Astrocyte of the spinal cord (primary cell): ENCODE measurements at places on chromosomes 1 and 21.

DNA sequence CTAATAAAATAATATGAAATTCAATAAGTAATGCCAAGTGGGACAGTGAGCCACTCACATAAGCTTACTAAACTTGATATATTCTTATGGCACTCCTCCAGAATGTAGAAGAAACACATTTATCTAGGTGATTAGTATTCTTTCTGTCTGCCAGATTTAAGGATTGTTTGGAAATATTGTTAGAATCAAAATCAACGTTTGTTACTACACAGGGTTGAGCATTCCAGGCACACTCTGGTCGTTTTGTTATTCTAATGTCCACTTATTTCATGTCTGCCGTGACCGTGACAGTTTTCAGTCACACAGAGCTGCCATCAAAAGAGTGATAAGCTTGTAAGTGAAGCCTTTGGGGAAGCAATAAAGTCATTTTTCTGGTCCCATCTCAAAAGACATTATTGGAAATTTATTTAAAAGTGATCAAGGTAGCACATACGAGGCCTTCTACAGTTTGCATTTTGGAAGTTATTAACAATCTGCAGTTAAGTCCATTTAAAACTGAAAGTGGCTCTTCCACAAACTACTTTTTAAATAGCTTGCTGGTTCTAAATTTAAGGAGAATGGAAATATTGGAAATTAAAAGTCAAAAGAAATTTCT lies 38.0 kb downstream of the NFIA start:
- DNase-seq, result peak; percentile 15

DNA sequence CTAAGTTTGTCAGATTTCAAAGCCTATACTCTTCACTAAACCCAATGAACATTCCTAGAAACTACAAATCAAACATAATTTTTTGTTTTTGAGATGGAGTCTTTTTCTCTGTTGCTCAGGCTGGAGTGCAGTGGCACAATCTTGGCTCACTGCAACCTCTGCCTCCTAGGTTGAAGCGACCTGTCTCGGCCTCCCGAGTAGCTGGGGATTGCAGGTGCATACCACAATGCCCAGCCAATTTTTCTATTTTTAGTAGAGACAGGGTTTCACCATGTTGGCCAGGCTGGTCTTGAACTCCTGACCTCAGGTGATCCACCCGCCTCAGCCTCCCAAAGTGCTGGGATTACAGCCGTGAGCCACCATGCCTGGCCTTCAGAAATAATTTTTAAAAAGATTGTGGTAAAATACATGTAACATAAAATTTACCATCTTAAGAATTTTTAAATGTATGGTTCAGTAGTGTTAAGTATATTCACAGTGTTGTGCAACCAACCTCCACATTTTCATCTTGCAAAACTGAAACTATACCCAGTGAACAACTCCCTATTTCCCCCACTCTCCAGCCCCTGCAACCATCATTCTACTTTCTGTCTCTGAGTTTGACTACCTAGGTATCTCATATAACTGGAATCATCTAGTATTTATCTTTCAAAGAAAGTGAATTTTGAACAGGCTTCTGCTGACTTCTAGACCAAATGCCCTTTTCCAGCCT lies 2.7 kb upstream of the CFAP141 start:
- no peak for DNase-seq

GRCh38 chr1:147769106-147769505 lies 8.7 kb upstream of the GJA5 start:
- no peak for DNase-seq

DNA sequence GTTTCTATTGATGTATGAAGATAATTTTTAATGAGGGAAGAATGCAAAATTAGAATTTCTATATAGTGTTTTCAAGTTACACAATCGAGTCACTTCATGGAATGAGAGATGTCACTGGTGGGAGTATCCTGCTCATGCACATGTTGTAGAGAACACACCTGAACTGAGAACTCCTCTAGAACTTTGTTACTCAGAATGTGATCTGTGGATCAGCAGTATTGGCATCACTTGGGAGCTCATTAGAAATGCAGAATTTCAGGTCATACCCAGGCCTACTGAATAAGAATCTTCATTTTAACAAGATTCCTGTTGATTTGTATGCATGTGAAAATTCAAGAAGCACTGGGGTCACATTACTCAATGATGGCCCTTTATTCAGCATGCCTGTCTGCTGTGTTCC lies 28.8 kb downstream of the ZNF326 start:
- DNase-seq, result no peak

DNA sequence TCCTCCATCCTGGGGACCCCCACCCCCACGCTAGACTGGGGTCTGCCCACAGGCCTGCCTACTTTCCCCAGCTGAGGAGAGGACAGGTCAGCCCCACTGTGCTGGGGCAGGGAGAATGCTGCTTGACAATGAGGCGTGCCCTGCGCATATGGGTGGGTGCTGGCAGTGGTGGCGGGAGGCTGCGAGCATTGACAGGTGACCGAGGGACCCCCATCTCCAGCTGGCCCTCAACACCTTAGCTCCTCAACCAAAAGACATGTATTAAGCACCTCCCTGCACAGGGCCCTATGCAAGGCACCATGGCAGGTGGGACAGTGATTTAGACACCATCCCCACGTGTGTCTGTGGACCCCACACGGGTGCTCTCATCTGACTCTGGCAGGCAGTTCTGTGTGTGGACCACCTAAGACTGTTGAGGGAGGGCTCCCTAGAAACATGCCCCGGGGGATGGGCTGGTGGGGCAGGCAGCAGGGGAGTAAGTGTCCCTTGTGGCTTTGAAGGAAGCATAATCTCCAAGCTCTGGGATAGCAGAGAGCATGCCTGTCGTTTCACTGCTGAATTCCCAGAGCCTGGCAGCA lies 18.4 kb upstream of the ALX3 start:
- no peak for DNase-seq

GRCh38 chr1:81439046-81439823 lies 361.5 kb upstream of the ADGRL2 start:
- no peak for DNase-seq
